Stimulated activated CD4-positive, alpha-beta T cell treated with anti-CD3 and anti-CD28 coated beads, Interleukin-2, amount 100 ng/mL, for 4 hours (primary cell): ENCODE measurements at places on chromosomes 5 and 9.

- DNase-seq = no peak
Observed at GRCh38 chr9:131407717-131408195, 13.9 kb downstream of the PRRC2B start.

- DNase-seq = no peak
Observed at GRCh38 chr5:179154346-179154990, 94.3 kb downstream of the ZNF354C start.

DNA sequence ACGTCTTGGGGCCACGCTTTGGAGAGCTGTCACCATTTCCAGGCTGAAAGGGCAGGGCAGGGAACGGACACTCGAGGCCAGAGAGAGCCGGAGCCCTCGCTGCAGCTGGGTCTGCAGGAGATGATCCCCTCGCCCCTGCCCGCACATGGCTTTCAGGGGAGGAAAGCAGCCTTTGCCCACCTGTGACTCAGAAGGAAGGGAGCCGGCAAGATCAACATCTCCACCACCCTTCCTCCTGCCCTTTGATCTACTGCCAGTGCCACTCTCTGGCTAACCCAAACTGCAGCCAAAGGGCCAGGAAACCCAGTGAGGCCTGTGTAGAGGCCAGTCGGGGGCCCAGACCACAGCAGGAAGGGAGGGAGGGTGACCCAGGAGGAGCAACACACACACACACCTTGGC lies 137.1 kb upstream of the ERCC6L2 start:
- DNase-seq = no peak

- no peak for DNase-seq
Observed at GRCh38 chr5:61280761-61281427, 51.2 kb upstream of the ZSWIM6 start.

DNA sequence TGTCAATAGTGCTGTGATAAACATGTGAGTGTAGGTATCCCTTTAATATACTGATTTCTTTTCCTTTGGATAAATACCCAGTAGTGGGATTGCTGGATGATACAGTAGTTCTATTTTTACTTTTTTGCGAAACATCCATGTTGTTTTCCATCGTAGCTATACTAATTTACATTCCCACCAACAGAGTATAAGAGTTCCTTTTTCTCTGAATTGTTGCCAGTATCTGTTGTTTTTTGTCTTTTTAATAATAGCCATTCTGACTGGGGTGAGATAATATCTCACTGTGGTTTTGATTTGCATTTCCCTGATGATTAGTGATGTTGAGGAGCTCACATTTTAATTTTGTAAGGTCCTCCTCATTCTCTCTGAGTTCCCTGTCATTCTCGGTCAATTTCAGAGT lies 71.1 kb upstream of the NFIL3 start:
- DNase-seq = no peak

- no peak for DNase-seq
Observed at GRCh38 chr5:109312695-109313094, 97.1 kb downstream of the PJA2 start.
